Liver (tissue), 10 donors: ENCODE measurements at places on chromosomes 12 and 14. TPM values are rescaled to one million over a fixed set of nuclear protein-coding genes. Genes with fewer than 3 reads are reported as not detected.

CCDC77 gene
- 1.2 TPM for polyA plus RNA-seq

RNASE4 gene
- polyA plus RNA-seq: 319 TPM

TARBP2 gene
- 15.7 TPM for polyA plus RNA-seq

HOXC10 gene
- not detected for polyA plus RNA-seq

SERPINA9 gene
- polyA plus RNA-seq: not detected

KCNK13 gene
- polyA plus RNA-seq: 0.38 TPM

KRT83 gene
- not detected for polyA plus RNA-seq

RBP5 gene
- polyA plus RNA-seq: 108 TPM

SIX1 gene
- not detected for polyA plus RNA-seq

LTB4R gene
- polyA plus RNA-seq: 2.9 TPM

DNA sequence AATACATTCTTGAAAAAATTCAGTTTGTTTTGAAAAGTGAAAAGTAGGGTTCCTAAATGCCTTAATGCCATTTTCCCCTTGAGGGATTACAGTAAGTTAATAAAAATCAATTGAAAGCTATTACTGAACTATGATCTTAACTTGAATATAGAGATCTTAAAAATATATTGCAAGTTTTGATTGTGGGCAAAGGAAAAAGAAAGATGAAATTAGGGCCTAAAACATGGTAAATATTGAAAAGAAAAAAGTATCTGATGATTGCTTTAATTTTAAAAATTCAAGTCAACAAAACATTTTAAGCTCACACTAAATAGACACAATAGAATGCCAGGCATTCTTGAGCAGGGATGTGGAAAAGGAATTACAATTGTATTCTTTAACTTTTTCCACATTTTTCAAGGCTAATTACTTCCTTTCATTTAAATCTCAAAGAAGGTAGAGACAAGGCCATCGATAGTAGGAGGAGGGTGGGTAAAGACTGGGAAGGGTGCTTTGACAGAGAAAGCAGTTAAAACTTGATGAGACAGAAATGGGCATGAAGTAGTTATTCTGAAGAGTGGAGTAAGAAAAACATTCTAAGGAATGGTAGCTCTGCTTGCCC lies 294.4 kb downstream of the NELL2 start:
- H3K36me3 ChIP-seq: no peaks in the 10 kb centered on the region
- DNase-seq: no peak
- no peak overlapping the region for H3K4me3 ChIP-seq
- no peaks in the 10 kb centered on the region for H3K27me3 ChIP-seq
- no peaks in the 10 kb centered on the region for H3K4me1 ChIP-seq

- no peaks in the 10 kb centered on the region for H3K36me3 ChIP-seq
- H3K4me1 ChIP-seq: no peaks in the 10 kb centered on the region
- H3K27me3 ChIP-seq: no peaks in the 10 kb centered on the region
Observed at GRCh38 chr12:70068743-70069142, 174.5 kb upstream of the CNOT2 start.

GRCh38 chr12:93943780-93944179 lies 204.6 kb upstream of the PLXNC1 start:
- H3K36me3 ChIP-seq: no peaks in the 10 kb centered on the region
- no peaks in the 10 kb centered on the region for H3K27me3 ChIP-seq
- H3K4me3 ChIP-seq: no peak overlapping the region
- DNase-seq: no peak

- no peaks in the 10 kb centered on the region for H3K36me3 ChIP-seq
- no peak for DNase-seq
Observed at GRCh38 chr12:75364919-75365318, 26.0 kb upstream of the GLIPR1L2 start.

DNA sequence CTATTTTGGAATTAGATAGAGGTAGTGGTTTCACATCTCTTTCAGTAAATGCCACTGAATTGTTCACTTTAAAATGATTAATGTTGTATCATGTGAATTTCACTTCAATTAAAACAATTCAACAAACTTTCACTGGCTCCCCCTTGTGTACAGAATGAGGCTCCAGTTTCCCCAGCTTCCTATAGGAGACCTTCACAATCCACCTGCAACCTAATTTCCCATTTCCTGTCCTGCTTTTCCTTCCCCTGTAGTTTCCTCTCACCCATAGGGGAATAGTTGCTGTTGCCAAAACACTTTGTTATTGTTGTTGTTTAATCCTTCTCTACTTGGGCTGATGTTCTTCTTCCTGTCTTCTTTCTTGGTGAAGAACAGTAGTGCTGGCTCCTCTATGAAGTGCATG lies 59.8 kb downstream of the NPAS3 start:
- DNase-seq: no peak
- no peaks in the 10 kb centered on the region for H3K4me1 ChIP-seq
- no peak overlapping the region for H3K4me3 ChIP-seq
- no peaks in the 10 kb centered on the region for H3K27me3 ChIP-seq
- no peak overlapping the region for H3K27ac ChIP-seq

GRCh38 chr12:103838254-103838914 lies 2.6 kb downstream of the NT5DC3 start:
- H3K4me3 ChIP-seq: no peak overlapping the region
- no peaks in the 10 kb centered on the region for H3K27me3 ChIP-seq
- no peaks in the 10 kb centered on the region for H3K36me3 ChIP-seq
- H3K4me1 ChIP-seq: peaks cover 30% of the 10 kb centered on the region
- H3K27ac ChIP-seq: peak overlapping the region; percentile 79

- no peaks in the 10 kb centered on the region for H3K27me3 ChIP-seq
- no peak for DNase-seq
- H3K4me1 ChIP-seq: no peaks in the 10 kb centered on the region
- H3K27ac ChIP-seq: no peak overlapping the region
Observed at GRCh38 chr12:9156119-9156518, 40.4 kb upstream of the A2M start.

DNA sequence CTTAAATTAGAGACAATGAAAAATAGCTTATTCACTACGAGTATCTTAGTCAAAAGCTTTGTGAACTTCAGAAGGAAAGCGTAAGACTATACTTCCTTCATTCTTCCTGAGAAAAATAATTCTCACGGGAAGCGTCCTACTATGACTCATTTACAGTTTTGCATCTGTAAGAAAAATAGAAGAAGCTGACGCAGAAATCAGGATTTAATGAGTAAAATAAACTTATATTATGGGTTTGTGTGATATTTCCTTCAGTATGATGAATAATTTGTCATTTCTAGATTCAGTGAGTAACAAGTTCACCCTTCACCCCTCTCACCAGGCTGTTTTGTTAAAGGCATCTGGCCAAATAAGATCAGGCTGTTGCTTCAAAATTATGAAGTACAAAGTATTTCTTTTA lies 17.8 kb upstream of the PDE3A start:
- no peaks in the 10 kb centered on the region for H3K36me3 ChIP-seq
- H3K27ac ChIP-seq: no peak overlapping the region
- H3K4me3 ChIP-seq: no peak overlapping the region
- DNase-seq: no peak

DNA sequence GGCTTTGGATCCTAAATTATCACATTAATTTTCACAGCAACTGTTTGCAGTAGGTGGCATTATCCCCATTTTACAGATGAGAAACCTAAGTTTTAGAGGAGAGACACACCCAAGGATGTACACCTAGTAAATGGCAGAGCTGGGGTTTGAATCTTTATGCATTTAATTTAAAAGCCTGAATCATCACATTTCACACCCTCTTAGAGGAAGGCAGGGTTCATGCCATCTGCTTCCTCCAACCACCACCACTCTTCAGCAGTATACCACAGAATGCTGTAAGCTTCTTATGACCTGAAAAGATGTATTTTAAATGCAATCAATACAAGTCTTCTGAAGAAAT lies 90.3 kb downstream of the CRADD start:
- H3K27me3 ChIP-seq: no peaks in the 10 kb centered on the region
- no peak for DNase-seq
- no peak overlapping the region for H3K4me3 ChIP-seq
- H3K27ac ChIP-seq: no peak overlapping the region
- H3K4me1 ChIP-seq: peaks cover 20% of the 10 kb centered on the region

GRCh38 chr12:83985084-83985483 lies 927.5 kb downstream of the SLC6A15 start:
- no peaks in the 10 kb centered on the region for H3K27me3 ChIP-seq
- H3K4me3 ChIP-seq: no peak overlapping the region
- no peak for DNase-seq
- no peaks in the 10 kb centered on the region for H3K36me3 ChIP-seq
- H3K4me1 ChIP-seq: no peaks in the 10 kb centered on the region

DNA sequence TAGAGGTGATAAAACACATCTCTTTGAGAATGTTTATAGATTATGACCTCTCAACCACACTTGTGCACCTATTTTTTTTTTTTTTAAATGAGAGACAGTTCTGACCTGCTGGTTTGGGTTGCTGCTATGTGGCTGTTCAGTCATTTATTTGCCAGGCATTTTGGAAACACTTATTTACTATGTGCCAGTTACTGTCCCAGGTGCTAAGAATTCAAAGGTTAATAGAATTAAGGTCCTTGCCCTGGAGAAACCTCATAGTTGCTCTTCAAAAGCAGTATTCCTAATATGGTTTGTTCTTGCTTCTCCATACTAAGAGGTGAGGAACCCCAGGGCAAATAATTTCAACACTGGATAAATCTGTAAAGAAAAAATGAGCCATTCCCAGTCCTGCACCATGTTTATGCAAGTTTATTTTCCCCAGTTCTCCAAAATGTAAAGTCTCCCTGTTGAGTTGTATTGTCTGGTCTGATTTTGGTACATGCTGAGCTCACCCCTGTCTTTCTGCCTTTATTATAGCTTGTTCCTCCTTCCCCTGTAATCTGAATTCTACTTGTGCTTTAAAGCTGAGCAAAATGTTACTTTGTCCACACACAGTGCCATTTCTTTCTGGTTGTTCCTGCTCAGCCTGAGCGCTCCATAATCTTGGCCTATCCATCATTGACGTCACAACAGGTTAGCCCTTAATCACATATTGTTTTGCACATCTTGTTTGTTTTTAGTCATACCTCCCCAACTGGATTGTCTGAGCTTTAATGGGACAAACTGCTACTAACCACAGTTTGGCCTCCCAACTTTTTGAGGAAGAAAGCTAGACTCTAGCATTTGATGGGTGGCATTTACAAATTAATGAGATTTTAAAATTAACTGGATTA lies 56.7 kb downstream of the SRGAP1 start:
- no peak overlapping the region for H3K4me3 ChIP-seq
- H3K27me3 ChIP-seq: no peaks in the 10 kb centered on the region
- H3K4me1 ChIP-seq: peaks cover 36% of the 10 kb centered on the region
- DNase-seq: no peak
- no peaks in the 10 kb centered on the region for H3K36me3 ChIP-seq

- H3K36me3 ChIP-seq: no peaks in the 10 kb centered on the region
- DNase-seq: no peak
- H3K4me3 ChIP-seq: no peak overlapping the region
- peaks cover 6% of the 10 kb centered on the region for H3K4me1 ChIP-seq
- no peaks in the 10 kb centered on the region for H3K27me3 ChIP-seq
- peak overlapping the region; percentile 22 for H3K27ac ChIP-seq
Observed at GRCh38 chr14:95549656-95550585, 15.1 kb downstream of the GLRX5 start.

GRCh38 chr12:106945261-106945851 lies 10.4 kb upstream of the TMEM263 start:
- H3K4me1 ChIP-seq: no peaks in the 10 kb centered on the region
- H3K27ac ChIP-seq: no peak overlapping the region
- H3K4me3 ChIP-seq: no peak overlapping the region

- peaks cover 1% of the 10 kb centered on the region for H3K36me3 ChIP-seq
- DNase-seq: no peak
- no peaks in the 10 kb centered on the region for H3K4me1 ChIP-seq
- H3K4me3 ChIP-seq: no peak overlapping the region
Observed at GRCh38 chr12:65217086-65217485, 47.7 kb downstream of the LEMD3 start.

DNA sequence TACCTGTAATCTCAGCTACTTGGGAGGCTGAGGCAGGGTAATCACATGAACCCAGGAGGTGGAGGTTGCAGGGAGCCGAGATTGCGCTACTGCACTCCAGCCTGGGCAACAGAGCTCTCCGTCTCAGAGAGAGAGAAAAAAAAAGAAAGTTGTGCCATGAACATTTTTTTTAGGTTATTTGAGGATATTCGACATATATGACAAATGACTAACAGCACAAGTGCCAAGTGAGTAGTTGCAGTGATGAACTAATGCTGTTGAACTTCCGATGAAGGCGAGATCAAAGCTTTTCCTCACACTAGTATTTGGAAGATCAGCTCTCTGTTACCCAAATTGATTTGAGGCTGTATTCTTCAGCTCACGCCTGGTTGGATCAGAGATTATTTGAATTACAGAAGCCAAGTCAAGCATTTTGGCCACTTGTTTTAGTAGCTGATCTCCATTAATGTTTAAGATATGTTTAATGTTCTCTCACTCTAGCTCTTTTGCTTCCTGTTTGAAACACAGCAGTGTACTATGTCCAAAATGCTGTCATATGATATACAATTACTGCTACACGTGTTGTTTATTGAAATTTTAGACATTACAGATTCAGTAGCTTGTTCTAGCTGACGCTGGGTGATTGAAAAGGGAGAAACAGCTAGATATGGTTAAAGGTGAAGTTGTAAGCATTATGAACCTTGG lies 43.4 kb downstream of the WDR20 start:
- peaks cover 2% of the 10 kb centered on the region for H3K4me1 ChIP-seq
- no peaks in the 10 kb centered on the region for H3K27me3 ChIP-seq
- H3K36me3 ChIP-seq: no peaks in the 10 kb centered on the region
- no peak overlapping the region for H3K4me3 ChIP-seq
- H3K27ac ChIP-seq: no peak overlapping the region

GRCh38 chr12:115638733-115639647 lies 638.5 kb downstream of the MED13L start:
- no peak overlapping the region for H3K27ac ChIP-seq
- no peaks in the 10 kb centered on the region for H3K27me3 ChIP-seq
- H3K36me3 ChIP-seq: no peaks in the 10 kb centered on the region
- DNase-seq: no peak
- H3K4me3 ChIP-seq: no peak overlapping the region

- no peaks in the 10 kb centered on the region for H3K4me1 ChIP-seq
- DNase-seq: no peak
- H3K27me3 ChIP-seq: no peaks in the 10 kb centered on the region
- H3K36me3 ChIP-seq: no peaks in the 10 kb centered on the region
- no peak overlapping the region for H3K27ac ChIP-seq
Observed at GRCh38 chr14:93944348-93945069, 17.4 kb downstream of the FAM181A start.

- H3K27me3 ChIP-seq: no peaks in the 10 kb centered on the region
- H3K4me3 ChIP-seq: no peak overlapping the region
- peaks cover 38% of the 10 kb centered on the region for H3K4me1 ChIP-seq
- peak overlapping the region; percentile 59 for H3K27ac ChIP-seq
- H3K36me3 ChIP-seq: peaks cover 6% of the 10 kb centered on the region
Observed at GRCh38 chr12:124426594-124427555, 132.0 kb downstream of the RFLNA start.

GRCh38 chr12:2083008-2083407 lies 30.2 kb downstream of the CACNA1C start:
- no peaks in the 10 kb centered on the region for H3K27me3 ChIP-seq
- no peak overlapping the region for H3K4me3 ChIP-seq
- DNase-seq: no peak
- no peaks in the 10 kb centered on the region for H3K4me1 ChIP-seq
- H3K36me3 ChIP-seq: no peaks in the 10 kb centered on the region
- H3K27ac ChIP-seq: no peak overlapping the region

DNA sequence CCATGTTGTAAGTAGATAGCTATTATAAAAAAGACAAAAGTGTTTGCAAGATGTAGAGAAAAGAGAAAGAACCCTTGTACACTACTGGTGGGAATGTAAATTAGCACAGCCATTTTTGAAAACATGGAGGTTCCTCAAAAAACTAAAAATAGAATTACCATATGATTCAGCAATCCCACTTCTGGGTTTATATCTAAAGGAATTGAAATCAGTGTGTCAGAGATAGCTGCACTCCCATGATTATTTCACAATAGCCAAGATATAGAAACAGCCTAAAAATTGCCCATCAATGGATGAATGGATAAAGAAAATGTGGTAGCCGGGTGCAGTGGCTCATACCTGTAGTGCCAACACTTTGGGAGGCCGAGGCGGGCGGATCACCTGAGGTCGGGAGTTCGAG lies 9.2 kb downstream of the PSMC6 start:
- H3K4me3 ChIP-seq: no peak overlapping the region
- no peak overlapping the region for H3K27ac ChIP-seq
- H3K27me3 ChIP-seq: no peaks in the 10 kb centered on the region
- H3K36me3 ChIP-seq: peaks cover 57% of the 10 kb centered on the region
- no peaks in the 10 kb centered on the region for H3K4me1 ChIP-seq
